CD4-positive, alpha-beta T cell treated with Interleukin-2 at 100 ng/mL for 4 hours (primary cell): ENCODE measurements at places on chromosomes 2 and 18.

DNA sequence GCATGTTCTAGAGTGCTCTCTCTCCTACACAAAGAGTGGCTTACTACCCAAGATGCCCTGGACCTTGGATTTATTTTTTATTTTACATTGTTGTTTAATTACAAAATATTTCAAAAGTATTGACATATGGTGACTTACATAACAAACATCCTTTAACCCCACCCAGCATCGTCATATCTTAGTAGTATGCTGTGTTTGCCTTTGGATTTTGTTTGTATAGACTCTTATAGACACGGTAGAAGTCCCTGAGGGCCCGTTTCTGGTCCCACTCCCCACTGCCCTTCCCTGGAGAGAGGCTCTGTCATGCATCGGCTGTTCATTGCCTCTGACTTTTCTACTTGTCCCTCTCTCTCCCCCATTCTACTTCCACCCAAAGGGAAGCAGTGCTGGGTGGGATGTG lies 112.0 kb downstream of the ZBTB7C start:
- no peak for DNase-seq

- DNase-seq: no peak
These were observed 13.4 kb downstream of the MYO5B start for GRCh38 chr18:50181590-50181989.

- DNase-seq: no peak
These were observed 56.3 kb upstream of the ZNF532 start for GRCh38 chr18:58808349-58808748.

DNA sequence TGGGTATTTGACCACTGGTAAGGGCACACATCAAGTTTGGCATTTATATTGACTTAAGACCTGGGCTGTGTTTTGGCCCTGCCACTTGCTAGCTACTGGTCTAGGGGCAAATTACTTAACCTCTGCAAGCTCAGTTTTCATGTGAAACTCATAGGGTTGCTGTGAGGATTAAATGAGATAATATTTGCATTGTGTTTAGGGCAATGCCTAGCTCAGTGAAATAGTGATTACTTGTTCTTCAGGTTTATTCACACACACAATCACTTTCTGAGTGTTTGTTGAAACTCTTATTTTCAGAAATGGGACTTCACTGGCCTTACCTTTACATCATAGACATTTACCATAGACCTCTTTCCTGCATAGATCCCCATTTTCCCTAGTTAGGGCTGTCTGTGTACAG lies 12.3 kb downstream of the CERS6 start:
- DNase-seq: no peak
